Caudate nucleus (tissue), 63 donors: ENCODE measurements at places on chromosomes 4 and X.

DNA sequence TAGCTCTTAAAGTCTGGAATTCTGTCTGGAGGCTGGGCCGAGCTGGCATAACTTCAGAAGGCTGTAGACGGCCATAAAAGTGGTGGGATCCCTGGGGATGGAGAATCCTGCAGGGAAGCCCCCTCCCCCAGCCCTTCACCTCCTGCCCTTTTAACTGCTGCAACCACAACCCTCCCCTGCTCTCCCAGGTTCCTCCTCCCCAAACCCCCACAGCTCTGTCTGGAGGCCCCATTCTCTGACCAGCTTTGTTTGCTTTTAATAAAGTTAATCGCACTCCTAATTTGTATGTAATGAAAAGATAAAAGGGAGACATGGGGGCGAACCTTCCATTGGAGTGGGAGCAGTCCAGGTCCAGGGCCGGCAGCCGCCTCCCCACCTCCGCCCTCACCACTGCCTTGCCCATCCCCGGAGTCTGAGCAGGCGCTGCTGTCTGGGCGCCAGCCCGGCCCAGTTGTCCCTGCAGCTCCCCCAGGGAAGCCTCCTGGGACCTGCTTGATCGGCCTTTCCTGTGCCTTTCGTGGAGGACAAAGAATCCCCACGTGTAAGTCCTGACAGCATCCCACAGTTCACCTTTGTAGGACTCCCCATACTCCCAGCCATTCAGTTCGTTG is 84.3 kb downstream of the PJA1 start:
- DNase-seq, result no peak

GRCh38 chrX:37677765-37678164 is 7.8 kb upstream of the XK start:
- no peak for DNase-seq

DNA sequence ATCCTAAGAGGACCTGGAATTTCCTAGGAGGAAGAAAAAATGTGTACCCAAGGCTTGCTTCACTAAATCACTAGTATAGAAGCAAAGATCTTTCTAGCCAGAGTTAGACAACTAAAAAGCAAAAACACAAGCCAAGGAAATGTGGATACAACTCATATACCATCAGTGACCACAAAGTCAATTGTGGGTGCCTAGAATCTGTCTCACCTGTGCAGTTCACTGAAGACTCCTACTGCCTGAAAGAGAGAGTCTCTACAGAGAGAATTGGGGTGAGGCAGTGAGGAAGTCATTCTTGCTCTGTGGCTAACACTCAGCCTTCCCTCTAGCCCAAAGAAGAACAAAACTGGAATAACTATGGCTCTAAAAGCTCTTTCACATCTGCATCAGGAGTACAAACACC is 82.9 kb downstream of the EFHC2 start:
- DNase-seq, result no peak

DNA sequence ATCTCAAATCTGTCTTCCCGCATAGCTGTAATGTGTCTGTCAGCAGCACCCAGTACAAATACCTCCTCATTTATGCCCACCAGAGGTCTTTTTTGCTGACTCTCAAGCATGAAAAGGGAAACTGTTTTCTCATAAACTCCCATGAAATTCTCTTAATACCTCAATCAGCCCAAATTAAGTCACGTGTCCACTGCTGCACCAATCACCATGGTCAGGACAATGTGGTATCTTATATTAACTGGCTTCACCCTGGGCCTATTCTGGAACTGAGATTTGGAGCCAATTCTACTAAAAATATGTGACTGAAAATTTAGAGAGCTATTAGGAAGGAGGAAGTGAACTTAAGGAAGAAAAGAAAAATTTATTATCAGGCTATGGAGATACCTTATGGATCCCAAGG is 58.4 kb downstream of the IL21 start:
- no peak for DNase-seq

DNA sequence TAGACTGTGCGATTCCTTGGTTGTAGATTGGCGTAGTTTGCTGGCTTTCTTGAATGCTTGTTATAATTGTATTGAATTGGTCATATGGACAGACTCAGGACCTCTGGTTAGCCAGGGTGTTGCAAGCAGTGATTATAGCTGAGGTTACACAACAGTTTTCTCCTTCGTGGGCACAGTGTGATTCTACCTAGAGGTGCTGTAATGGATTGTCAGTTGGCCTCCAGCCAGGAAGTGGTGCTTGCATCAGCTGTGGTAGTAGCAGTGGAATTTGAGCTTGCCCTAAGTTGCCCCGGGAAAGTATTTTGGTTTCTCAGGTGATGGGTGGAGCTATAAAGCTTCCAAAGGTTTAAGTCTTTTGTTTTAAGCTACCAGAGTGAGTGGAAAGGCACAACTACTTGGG is 23.1 kb upstream of the GABRG1 start:
- DNase-seq, result no peak

GRCh38 chr4:14132301-14132700 is 504.8 kb upstream of the BOD1L1 start:
- DNase-seq, result no peak

- no peak for DNase-seq
These were observed 98.8 kb downstream of the HEPH start for GRCh38 chrX:66262807-66263206.

DNA sequence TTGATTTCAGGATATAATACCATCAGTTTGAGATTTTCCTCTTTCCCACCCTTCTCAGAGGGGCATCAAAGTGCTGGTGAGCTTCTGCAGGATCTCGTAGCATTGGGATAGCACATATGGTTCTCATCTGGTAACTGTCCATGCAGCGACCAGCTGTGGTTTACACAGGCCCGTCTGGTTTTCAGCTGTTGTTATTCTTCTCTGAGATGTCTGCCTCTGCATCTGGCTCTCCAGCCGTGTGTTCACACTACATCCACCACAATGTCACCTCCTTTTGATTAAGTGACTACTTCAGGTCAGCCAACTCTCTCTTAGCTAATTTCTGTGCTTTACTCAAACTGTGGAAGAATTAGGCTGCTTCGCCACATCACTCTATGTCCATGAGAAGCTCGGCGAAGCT is 676.7 kb upstream of the TENM3 start:
- no peak for DNase-seq

DNA sequence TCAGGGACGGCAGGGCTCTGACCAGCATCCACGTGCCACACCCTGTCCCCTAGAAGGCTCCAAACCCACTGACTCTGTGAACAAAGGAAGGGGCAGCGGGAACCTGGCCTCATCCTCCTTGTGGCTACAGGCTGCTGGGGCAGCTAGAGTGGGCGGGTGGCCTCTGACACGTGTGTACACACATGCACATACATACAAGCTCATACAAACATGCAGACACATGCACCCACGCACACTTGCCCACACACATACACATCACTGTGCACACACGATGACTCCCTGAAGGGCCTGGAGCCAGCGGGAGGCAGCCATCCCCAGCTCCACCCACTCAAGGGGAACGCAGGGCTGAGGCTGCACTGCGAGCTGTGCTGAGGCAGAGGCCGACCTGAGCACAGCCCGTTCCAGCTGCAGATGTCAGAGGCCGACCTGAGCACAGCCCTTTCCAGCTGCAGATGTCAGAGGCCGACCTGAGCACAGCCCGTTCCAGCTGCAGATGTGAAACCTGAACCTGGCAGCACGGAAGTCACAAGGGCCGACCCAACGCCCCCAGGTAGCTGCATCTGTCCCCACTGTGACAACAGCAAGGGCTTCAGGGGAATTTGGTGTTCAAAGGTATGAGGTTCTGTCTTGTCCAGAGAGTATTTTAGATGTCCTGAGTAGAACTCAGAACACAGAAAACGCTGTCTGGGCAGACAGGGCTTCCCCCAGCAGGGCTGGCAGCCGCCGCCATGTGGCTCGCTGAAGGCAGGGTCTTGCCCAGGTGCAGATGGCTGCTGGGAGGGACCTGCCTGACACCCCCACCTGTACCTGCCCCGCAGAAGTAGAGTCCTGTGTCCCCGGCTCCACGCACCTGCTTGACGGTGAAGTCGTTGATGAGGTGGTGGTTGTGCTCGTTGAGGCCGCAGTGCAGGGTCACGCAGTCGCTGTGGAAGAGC is 33.5 kb downstream of the CTBP1 start:
- DNase-seq, result no peak

DNA sequence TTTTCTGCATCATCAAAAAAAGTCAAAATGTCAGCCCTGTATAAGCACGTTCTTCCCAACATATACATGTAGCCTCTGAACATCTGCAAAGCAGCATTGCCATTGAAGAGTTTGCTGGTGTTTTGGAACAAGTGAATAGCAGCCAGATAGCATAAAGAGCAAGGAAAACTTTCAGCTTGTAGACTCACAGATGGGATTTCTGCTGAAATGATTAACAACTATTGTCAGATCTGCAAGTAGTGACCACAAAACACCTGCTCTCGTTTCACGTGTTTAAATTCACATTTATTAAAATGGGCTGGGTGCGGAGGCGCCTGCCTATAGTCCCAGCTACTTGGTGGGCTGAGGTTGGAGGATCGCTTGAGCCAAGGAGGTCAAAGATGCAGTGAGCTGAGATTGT is 123.7 kb downstream of the SPRY1 start:
- no peak for DNase-seq
